ENCODE measurements at places on chromosomes 5 and 9. TPM values are rescaled to one million over a fixed set of nuclear protein-coding genes. Genes with fewer than 3 reads are reported as not detected.

The SH3PXD2B gene
- 11.4 TPM for total RNA-seq

The SPINK13 gene
- not detected for total RNA-seq

The CHSY3 gene
- 0.60 TPM for total RNA-seq

The PCDHGC5 gene
- total RNA-seq, result 1.1 TPM
